ENCODE measurements at places on chromosomes 2 and 18.

- no peak for DNase-seq
Observed at GRCh38 chr2:28271919-28272250, 120.8 kb upstream of the FOSL2 start.

- no peak for DNase-seq
Observed at GRCh38 chr2:221958224-221958623, 340.6 kb downstream of the PAX3 start.

DNA sequence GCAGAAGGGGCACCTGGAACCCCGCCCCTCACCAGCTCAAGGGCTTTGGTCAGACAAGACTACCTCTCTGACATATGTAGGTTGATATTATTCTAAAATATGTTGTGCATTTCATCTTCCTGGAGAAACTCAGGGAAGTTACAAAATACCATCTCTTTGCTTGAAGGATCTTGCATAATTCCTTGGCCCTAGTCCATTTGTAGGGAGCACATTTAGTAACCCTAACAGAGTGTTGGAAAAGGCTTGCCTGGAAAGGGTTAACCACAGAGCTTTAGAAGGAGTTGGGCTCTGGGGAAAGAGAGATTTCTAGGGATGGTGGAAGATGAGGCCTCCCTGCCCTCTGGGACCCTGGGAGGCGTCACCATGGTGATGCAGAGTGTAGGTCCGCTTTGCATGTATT, 143.0 kb upstream of the SLC1A4 start:
- no peak for DNase-seq

DNA sequence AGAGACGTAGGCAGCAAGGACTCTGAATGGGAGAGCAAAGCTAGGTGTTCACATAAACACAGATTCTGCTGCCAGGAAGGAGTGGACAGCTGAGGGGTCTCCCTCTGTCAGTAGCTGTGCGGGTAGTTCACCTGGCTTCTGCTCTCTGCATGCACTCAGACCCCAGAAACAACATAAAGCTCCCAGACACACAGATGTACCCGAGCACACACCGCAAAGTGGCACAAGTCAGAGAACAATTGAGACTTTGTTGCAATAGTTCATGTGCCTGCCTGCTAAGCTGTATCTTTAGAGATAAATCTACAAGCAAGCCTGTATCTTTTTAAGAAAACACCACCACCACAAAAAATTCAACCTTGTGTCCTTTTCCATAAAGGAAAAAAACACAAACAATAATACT, 420.0 kb upstream of the ST6GAL2 start:
- DNase-seq, result no peak

DNA sequence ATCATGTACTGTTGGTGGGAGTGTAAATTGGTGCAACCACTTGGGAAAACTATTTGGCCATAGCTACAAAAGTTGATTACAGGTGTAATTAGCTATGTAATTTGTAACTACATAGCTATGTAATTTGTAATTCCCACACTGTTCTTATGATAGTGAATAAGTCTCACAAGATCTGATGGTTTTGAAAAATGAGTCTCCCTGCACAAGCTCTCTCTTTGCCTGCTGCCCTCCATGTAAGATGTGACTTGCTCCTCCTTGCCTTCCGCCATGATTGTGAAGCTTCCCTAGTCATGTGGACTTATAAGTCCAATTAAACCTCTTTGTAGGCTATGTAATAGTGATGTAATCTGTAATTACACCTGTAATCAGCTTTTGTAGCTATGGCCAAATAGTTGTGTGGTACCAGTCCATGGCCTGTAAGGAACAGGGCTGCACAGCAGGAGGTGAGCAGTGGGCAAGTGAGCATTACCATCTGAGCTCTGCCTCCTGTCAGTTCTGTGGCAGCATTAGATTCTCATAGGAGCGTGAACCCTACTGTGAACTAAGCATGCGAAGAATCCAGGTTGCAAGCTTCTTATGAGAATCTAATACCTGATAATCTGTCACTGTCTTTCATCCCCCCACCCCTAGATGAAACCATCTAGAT, 133.7 kb upstream of the COPS8 start:
- no peak for DNase-seq

DNA sequence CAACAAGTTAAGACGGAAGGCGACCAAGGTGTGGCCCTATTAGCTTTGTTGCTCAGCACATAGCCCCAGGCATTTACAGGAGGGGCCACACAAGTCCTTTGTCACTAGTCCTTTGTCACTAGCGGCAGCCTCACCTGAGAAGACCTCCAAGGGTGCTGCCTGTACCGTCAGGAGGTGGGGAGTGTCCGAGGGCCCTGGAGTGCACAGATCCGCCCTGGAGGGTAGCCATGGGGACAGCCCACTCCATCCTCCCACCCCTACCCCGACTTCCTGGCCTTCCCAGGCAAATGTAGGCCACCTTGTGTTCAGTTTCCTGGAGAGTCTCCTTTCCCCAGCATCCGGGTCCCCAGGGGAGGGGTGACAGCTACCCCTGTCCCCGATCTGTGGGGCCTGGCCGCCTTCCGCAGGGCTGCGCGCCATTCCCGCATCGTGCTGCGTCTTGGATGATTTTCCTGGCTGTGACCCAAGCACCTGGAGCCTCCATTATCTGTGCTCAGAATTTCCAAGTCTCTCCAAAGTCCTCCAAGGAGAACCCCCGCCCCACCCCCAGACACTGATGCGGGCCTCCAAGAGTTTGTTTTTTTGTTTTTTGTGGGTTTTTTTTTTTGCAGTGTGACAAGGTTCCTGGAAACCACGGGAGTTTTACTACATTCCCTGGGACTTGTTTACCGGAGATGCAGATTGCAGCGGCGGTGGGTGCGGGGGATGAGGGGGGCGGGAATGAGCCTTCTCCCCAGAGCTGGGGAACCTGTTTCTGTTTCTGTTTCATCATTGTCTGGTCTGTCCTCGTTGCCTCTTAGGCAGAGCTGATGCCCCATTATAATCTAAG, 28.6 kb downstream of the TEX44 start:
- DNase-seq, result no peak
